HepG2 (cell line): ENCODE measurements at places on chromosomes 2 and 18. TPM values are rescaled to one million over a fixed set of nuclear protein-coding genes. Genes with fewer than 3 reads are reported as not detected.

DNA sequence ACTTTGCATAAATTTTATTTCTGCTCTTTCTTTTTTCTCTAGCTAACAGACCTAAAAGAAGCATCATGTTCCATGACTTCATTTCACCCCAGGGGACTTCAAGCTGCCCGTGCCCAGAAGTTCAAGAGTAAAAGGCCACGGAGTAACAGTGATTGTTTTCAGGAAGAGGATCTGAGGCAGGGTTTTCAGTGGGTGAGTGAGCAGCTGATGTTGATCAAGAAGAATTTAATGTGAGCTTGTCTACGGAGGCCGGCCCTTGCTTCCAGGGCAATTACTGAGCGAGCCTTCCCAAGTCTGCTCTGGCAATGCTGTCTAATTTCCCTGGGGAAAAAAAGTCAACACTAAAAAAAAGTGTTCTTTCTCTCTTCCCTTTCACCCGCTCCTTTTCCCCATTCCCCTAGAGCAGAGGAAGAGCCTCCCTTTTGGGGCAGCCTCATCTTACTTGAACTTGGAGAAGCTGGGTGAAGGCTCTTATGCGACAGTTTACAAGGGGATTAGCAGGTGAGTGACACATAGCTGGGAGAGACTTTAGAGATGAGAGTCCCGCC lies 1.2 kb downstream of the CDK15 start:
- DNase-seq, result no peak

GRCh38 chr18:44988821-44989587 lies 308.3 kb downstream of the SETBP1 start:
- no peak for DNase-seq

GRCh38 chr2:24985511-24985910 lies 13.8 kb upstream of the DNAJC27 start:
- DNase-seq, result no peak

Gene MAT2A
- 55.8 and 155 TPM in 2 replicates for total RNA-seq

DNA sequence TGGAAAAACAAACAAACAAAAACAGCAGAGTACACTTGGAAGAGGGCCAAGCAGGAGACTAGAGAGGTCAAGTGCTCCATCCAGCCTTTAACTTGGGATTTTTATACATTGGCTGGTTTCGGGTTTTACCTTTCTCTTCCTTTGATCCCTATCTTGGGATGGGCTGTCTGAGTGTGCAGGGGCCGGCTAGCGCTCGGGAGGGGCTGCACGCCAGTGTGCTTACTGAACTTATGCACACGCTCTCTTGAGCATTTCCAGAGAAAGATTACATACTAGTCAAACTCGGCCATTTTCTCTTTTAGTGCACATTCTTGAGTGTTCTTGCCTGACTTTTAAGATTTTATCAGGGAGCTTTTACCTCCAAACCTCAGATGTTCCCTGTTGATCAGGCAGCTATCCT lies 707.8 kb downstream of the DSC3 start:
- DNase-seq, result no peak

DNA sequence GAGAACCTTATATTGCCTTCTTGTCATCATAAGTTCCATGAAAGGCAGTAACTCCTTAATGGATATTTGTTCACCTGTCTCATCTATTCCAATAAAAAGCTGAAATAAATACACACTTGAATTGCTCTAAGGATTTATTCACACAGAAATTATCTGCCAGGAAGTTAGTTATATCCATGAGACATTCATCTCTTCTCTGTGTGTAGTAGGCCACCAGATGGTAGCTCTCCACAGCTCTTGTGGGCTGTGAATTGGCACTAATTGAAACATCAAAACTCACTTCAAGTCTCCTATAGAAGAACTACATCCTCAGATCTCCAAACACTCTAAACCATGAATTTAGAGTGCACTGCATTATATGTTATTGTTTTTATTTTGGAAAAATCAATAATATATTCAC lies 189.6 kb downstream of the DSC3 start:
- no peak for DNase-seq

Gene FSHR
- total RNA-seq, result not detected in 2 replicates

DNA sequence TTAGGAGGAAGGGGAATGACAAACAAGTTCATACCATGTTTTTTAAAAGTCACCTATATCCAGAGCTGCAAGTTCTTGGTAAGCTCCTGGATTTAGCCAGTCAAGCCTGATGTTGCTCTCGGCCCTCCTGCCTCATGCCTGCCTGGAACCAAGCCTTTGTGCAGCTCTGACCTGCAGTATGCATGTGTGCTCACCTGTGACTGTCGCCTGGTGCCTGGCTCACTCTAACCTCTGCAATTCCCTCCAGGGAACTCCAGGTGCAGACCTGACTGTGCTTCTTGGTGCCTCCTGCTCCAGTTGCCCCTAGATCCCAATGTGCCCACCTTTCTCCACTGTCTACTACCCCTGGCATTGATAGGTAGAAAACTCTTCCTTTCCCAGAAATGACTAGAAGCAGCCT lies 85.1 kb upstream of the ZBTB14 start:
- no peak for DNase-seq

DNA sequence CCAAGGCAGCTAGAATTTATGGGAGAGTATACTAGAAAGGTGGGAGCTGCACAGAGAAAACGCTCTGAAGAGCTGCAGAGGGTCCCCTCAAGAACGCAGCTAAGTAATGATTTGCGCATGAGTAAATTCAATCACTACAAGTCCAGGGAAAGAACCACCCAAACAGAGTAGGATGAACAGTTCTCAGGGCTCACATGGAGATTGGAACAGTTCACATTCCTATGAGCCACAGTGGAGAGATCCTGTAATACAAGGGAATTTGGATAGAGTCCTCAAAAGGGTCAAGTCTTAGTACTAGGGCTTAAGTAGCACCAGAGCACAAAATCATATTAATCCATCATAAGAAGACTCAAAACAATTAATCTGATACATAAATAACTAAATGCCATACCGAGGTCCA lies 12.7 kb downstream of the OLA1 start:
- no peak for DNase-seq

Gene DCDC2C
- not detected in 2 replicates for total RNA-seq

GRCh38 chr2:151947813-151948165 lies 119.6 kb upstream of the ARL5A start:
- no peak for DNase-seq

GRCh38 chr18:33560686-33561370 lies 17.2 kb upstream of the ASXL3 start:
- peak; percentile 7 for DNase-seq

DNA sequence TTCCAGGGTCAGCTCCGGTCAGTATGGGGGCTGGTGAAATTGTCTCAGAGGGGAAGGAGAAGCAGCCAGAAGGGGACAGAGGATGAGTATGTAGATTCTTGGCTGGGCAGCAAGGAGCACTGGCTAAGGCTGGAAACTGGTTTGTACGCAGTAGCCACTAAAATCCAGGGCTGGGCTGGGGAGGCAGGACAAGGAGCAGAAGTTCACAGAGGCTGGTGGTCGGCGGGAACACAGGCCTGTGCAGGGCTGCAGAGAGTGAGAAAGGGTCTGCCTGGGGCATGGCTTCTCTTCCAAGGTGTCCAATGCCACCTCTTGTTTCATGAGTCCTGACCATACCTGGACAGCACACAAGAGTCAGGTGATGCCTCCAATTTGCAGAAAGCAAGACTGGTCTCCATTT lies 94.4 kb upstream of the HDAC4 start:
- no peak for DNase-seq

DNA sequence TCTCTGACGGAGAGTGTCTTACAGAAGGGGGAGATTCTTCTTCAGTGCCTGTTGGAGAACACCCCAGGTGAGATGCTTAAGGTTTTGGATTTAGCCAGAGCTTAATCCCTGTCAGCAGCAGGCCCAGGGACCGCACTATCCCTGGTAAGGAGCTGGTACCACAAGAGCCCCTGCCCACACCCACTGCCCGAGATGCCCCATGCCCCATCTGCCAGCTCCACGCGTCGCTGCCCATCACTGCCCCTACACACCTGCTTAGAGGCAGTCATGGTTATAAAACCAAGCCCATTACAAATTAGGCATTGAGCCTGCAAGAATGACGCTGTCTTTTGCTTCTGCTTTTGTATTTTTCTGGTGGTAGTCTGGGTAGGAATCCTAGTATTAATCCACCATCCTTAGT lies 21.7 kb downstream of the CEP68 start:
- DNase-seq, result no peak

Gene SCN7A
- not detected in 2 replicates for total RNA-seq

DNA sequence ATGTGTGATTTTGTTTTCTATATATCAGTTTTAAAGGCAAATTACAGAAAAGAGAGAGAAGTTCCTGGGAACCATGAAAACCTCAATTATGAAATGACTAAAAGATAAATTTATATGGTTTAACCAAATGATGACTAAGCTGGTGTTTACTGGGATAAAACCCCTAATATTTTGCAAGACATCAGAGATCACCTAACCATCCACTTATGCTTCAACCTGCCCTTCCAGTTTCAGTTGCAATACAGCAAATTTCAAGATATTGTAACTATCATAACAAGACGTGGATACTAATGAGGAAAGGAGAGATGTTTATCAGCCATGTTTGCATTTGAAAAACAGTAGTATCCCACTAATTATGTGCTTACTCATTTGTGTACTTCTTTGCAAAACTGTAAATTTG lies 108.2 kb downstream of the GAREM1 start:
- DNase-seq, result no peak

DNA sequence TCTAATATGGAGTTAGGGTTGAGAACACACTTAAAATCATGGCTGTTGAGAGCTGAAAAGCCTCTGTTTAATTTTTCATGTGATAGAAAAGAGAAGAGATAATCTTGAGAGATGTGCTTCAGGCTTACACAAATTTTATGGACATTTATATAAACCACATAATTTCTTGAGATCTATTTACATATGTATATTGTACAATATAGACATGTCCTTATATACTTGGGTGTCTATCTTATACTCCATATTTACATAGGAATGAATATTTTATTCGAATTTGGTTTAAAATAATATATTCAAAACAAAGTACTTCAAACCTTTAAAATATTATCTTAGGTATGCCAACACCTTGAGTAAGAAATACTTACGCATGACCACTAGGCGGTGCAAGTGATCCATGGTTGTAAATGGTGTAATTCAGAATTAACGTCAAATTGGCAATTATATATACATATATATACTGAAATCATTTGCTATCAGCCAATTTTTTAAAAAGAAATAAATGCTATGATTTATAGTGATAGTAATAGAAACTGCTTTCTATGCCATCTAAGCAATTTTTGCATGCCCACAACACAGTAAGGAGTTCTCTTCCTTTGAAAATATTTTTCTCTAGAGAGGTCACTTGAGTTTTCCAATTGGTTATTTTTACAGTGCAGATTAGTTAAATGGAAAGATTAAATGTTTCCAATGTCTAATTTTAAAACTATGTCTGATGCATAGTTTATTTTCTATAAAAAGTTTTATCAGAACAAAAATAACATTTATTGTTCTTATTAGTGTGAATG lies 37.6 kb upstream of the SPAG16 start:
- DNase-seq, result peak; percentile 48

Gene CYP27A1
- total RNA-seq, result 106 and 157 TPM in 2 replicates

- DNase-seq, result no peak
Measured at GRCh38 chr2:43751476-43751990, 22.3 kb upstream of the DYNC2LI1 start.

Gene CACNB4
- 9.5 and 14.3 TPM in 2 replicates for total RNA-seq

- no peak for DNase-seq
Measured at GRCh38 chr2:227921648-227922047, 50.2 kb downstream of the DAW1 start.

DNA sequence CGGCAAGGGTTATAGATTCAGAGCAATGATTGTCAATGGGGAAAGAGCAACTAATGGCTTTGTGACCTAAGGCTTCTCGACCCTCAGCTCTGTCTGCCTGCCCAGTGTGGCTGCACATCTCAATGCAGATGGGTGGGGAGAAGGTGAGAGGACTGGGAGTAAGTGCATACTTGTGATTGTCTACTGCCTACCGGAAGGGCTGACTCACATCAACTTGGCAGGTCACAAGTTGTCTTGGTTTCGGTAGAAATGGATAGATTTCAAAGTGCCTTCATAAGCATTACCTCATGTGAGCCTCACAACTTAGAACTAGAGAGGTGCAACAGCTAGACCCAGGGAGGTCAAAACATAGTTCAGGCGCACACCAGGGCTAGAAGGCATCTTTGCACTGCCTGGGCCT lies 29.4 kb downstream of the STAT1 start:
- DNase-seq, result no peak

Gene EPB41L3
- not detected in 2 replicates for total RNA-seq

DNA sequence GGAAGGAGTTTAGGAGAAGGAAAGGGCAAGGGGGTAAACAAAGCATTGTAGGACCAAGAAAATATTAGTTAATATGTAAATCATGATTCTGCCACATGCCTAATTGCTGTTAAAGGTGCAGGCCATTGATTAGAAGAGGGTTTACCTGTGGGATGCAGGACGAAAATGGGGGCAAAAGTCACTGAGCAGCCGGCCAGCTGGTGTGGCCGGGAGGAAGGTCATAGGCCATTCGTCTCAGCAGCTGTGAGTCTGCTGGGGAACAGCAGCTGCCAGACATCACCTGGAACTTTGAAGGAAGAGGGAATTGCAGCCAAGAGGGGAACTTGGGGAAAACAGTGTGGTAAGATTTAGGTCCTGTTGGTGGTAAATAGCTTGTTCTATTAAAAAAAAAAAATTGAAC lies 184.4 kb downstream of the DYSF start:
- DNase-seq, result no peak

Gene PSME4
- 77.8 and 171 TPM in 2 replicates for total RNA-seq

Gene MAP4K3
- 45.9 and 49.6 TPM in 2 replicates for total RNA-seq

Gene SAP130
- 11.1 and 14.5 TPM in 2 replicates for total RNA-seq

Gene GALNT5
- total RNA-seq, result not detected in 2 replicates

- no peak for DNase-seq
Measured at GRCh38 chr18:53657257-53657656, 567.2 kb downstream of the MBD2 start.

Gene MAP3K19
- not detected in 2 replicates for total RNA-seq

Gene CARF
- 3.0 and 3.7 TPM in 2 replicates for total RNA-seq

DNA sequence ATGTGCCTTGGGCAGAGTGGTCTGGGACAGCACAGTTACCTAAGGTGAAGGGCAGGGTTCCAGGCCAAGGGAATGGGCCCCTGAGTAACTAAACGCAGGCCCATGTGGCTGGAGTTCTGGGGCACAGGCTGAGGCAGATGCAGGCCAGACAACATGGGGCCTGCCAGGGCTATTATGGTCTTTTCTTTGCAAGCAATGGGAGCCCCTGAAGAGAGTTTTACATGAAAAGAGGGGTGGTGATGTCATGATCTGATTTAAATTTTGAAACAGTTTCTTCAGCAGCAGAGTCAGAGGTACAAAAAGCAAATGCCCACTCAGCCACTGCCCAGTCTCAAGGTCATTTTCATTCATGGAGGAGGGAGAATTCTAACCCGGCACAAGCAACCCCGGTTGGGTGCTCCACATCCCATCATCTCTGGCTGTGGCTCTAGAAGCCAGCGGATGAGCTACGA lies 5.6 kb downstream of the CHST10 start:
- no peak for DNase-seq

Gene APCDD1
- 2.1 and 2.4 TPM in 2 replicates for total RNA-seq

Gene COL3A1
- 0.03 and 0.04 TPM in 2 replicates for total RNA-seq

- peak; percentile 94 for DNase-seq
Measured at GRCh38 chr2:43221763-43222474, 4.5 kb downstream of the ZFP36L2 start.

Gene CCDC141
- not detected in 2 replicates for total RNA-seq

Gene HES6
- total RNA-seq, result 59.0 and 82.8 TPM in 2 replicates

Gene RUFY4
- not detected in 2 replicates for total RNA-seq
